CMK (cell line): ENCODE measurements at places on chromosomes 11 and 22.

DNA sequence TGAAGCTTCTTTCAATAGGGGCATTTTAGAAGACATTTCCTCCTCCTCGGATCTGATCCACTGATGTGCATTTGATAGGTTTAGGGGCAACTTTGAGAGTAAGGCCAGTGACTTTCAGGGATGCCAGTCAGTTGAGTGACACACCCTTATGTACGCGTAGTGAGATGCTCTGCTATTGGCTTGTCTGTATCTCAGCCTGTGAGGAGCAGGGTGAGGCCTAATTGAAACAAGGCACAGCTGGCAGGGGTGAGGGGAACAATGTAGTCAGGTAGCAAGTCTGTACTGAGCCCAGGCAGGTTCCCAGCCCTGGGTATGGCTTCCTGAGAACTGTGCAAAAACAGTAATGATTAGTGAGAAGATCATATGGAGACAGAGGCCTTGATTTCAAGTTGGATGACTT, 61.5 kb downstream of the STIM1 start:
- no peak for DNase-seq

DNA sequence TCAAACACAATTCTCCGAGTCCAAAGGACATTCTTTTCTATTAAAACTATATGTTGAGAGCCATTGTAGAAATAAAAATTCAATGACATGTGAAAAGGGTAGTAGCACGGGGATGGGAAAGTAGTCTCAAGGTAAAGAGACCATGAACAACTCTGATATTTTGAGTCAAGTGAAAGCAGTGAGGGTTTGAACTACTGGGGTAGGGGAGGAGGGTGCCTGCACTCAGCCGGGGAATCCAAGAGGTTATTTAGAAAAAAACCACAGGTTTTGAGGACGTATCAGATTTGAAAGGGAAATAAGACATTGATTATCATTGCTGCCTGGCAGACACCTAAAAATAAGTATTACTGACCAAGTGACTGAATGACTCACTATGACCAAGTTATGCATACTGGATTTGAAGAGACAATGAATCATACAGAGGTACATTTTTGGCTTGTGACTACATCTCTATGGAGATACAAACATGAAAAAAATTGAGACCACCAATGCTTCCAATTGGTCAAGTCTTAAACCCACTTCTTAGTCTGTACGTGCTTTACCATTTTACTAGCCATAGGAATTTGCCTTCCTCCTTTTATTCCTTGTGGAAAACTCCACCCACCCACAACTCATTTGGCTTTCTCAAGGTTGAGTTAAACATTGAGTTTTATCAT, 2.2 kb upstream of the OR52H1 start:
- DNase-seq = no peak

DNA sequence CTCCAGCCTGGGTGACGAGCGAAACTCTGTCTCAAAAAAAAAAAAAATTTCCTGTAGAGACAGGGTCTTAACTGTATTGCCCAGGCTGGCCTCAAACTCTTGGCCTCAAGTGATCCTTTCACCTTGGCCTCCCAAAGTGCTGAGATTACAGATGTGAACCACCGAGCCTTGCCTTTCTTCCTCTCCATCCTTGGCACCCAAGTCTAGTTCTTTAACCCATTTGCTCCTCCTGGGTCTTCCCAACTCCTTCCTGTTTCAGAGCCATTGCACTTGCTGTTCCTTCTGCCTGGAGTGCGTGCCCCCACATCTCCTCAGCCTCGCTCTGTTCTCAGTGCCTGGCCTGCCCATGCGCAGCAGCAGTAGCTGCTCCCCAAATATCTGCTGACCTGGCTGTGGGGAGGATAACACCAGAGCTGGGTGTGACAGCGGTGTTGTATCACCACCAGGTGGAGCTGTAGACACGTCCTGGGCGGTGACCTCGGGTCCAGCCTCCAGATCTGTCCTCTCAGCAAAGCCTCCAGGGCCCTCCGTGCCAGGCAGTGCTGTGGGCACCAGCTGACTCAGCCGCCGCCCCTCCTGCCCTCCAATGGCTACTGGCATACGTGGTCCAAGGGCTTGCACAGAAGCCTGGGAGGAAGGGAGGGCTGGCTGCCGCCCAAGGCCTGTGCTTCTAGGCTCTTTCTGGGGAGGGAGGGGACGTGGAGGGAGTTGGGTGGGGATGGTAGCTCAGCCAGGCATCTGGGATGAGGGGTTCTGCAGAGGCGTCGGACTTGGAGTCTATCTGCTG, 22.0 kb downstream of the TEF start:
- peak; percentile 67 for DNase-seq

DNA sequence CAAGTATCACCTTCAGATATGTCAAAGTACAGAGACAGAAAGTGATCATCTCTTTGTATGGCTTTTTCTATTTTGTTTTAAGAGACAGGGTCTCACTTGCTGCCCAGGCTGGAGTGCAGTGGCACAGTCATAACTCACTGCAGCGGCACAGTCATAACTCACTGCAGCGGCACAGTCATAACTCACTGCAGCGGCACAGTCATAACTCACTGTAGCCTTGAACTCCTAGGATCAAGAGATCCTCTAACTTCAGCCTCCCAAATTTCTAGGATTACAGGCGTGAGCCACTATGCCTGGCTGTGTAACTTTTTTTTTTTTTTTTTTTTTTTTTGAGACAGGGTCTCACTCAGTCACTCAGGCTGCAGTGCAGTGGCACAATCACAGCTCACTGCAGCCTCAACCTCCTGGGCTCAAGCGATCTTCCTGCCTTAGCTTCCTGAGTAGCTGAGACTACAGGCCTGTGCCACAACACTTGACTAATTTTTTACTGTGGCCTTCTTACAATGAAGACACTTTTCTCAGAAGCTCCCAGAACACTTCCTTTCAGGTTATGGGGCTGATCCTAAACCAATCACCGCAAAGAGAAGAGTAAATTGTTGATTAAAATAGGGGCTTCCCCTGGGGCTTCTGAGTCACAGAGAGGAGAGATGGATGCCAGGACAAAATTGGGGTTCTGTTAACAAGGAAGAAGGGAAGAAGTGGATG, 9.0 kb upstream of the HIKESHI start:
- no peak for DNase-seq

GRCh38 chr11:107140983-107141382, 122.7 kb upstream of the GUCY1A2 start:
- DNase-seq = no peak

GRCh38 chr22:27554106-27554811, 247.3 kb downstream of the MN1 start:
- DNase-seq = no peak

DNA sequence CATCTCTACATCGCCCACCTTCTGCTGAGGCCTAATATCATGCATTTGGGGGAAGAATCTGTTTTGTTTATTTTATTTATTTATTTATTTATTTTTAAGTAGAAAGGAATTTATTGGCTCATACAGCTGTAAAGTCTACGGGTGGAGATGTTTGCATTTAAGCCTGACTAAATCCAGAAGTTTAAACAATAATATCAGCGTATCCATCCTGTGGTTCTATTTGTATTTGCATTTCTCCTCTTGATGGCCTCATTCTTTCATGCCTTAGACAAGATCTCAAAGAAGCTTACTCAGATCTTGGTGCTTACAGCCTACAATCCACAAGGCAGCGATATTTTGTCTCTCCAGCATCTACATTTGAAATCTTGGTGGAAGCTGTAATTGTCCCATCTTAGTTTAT, 67.1 kb upstream of the CARD18 start:
- no peak for DNase-seq

GRCh38 chr22:40258501-40258915, 80.8 kb downstream of the TNRC6B start:
- no peak for DNase-seq

DNA sequence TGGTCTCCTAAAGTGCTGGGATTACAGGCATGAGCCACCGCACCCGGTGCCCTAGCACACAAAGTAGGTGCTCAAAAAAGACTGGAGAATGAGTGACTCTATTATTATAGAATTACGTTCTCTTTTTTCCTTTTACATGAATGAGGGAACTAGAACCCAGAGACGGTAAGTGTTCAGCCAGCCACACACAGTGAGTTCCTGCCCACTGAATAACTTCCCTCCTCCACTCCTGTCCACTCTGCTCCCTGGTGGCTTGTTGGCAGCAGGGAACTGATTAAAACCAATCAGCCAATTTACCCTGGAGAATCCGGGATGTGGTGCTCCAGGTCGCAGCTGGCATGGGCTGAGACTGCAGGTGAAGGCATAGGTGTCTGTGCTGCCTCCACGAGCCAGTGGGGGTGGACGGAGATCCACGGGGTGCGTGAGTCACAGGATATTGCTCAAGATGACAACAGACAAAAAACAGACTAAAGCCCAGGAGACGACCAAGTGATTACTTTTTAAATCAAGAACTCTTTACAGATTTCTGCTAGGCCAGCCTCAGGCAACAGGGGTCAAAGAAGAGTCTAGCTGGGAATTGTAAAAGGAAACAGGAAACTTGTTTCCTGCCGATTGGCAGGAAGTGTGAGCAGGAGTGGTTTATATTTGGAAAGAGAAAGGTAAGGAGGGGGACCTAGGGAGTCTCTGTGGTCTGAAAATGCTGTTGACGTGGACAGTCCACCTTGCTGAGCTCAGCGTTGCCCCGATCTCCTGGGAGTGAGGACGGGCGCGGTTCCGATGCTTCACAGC, 95.2 kb upstream of the TP53I11 start:
- no peak for DNase-seq

- no peak for DNase-seq
These were observed 393.2 kb upstream of the TENM4 start for GRCh38 chr11:79834015-79834414.

DNA sequence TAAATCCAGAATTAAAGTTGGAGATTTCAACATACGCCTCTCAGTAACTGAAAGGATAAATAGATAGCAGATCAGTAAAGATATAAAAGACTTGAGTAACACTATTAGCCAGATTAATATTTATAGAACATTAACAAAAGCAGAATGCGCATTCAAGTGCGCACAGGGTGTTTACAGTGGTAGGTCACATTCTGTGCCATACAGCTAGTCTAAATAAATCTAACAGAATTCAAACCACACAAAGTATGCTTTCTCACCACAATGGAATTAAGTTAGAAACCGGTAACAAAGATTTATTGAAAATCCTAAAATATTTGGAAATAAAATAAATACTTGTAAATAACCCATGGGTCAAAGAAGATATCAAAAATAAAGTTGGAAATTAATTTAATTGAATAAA, 341.0 kb downstream of the DYNC2H1 start:
- no peak for DNase-seq

- DNase-seq = no peak
These were observed 3.4 kb downstream of the TAGLN start for GRCh38 chr11:117202386-117203068.

DNA sequence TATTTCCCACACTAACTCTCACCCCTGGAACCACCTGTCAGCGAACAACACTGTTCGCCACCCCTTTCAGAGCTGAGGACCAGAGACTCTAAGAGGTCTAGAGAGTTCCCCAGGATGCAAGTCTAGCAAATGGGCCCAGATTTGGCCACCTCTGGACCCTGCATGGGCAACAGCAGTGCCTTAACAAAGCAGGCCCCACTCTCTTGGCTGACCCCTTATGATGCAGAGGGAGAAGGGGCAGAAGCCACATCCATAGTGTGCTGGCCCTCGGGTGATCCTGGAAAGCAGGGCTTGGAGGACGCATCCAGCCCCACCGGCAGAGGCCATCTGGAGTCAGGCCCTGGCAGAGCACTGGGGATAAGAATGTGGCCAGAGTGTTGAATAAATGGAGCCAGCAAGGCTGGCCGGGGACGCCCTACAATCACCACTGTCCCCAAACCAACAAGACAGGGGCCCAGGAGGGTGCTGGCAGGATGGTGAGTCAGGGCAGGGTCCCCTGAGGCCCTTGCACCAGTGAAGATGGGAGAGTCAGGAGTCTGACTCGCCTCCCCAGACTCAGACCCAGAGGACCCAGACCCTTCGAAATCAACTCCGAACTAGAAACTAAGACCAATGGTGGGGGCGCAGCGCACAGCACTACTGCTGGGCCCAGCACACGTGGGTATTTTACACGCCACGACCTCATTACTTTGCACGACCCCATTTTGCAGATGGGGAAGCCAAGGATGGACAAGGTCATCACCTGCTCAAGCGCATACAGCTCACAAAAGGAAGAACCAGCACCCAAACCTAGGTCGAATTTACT, 6.5 kb downstream of the CSNK1E start:
- no peak for DNase-seq

GRCh38 chr11:33618351-33618710, 82.3 kb downstream of the C11orf91 start:
- DNase-seq = no peak

- no peak for DNase-seq
These were observed 3.2 kb upstream of the KRTAP5-10 start for GRCh38 chr11:71562120-71562519.

- DNase-seq = no peak
These were observed 31.3 kb upstream of the ADA2 start for GRCh38 chr22:17250380-17251082.

GRCh38 chr11:15145615-15146014, 30.9 kb downstream of the INSC start:
- DNase-seq = no peak

DNA sequence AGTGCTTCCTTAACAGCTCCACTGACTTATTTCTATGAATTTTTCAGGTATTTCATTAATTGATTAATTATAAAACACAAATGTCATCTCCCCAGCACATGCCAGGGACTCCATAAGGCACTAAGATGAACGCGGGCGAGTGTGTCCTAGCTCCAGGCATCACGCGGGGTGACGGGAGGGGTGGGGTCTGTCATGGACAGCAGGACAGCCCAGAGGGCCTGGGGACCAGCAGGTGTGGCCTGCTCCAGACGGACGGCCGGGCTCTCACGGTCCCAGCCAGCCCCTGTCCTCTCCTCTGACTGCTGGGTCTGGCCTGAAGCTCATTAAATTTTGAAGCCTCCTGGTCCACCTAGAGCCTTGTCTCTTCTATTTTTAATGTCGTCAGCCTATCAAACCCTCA, 531.1 kb downstream of the BRD1 start:
- DNase-seq = no peak

DNA sequence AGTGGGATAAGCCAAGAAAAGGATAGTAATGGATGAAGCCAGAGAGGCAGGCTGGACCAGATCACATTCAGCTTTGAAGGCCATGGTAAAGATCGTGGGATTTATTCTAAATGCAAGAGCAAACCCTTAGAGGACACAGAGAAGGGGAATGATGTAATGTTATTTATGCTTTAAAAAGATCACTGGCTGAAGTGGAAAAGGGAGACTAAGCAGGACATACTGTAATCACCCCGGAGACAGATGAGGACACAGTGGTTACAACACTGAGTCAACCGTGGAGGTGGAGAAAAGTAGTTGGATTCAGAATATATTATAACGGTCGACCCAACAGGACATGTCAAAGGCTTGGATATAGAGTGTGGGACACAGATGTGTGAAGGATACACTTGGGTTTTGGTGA, 38.5 kb downstream of the CDON start:
- DNase-seq = no peak

- no peak for DNase-seq
These were observed 272.8 kb downstream of the FAM76B start for GRCh38 chr11:95516786-95517185.
